ENCODE measurements at places on chromosomes 1 and 21.

- no peak for DNase-seq
These were observed at the start of gene RXFP4 for GRCh38 chr1:155940993-155941844. Gene RXFP4 (plus strand): TSS chr1:155941638. CDS start chr1:155941710, 72 bp downstream.

GRCh38 chr1:19639999-19640362, 4.1 kb upstream of the NBL1 start:
- no peak for DNase-seq

DNA sequence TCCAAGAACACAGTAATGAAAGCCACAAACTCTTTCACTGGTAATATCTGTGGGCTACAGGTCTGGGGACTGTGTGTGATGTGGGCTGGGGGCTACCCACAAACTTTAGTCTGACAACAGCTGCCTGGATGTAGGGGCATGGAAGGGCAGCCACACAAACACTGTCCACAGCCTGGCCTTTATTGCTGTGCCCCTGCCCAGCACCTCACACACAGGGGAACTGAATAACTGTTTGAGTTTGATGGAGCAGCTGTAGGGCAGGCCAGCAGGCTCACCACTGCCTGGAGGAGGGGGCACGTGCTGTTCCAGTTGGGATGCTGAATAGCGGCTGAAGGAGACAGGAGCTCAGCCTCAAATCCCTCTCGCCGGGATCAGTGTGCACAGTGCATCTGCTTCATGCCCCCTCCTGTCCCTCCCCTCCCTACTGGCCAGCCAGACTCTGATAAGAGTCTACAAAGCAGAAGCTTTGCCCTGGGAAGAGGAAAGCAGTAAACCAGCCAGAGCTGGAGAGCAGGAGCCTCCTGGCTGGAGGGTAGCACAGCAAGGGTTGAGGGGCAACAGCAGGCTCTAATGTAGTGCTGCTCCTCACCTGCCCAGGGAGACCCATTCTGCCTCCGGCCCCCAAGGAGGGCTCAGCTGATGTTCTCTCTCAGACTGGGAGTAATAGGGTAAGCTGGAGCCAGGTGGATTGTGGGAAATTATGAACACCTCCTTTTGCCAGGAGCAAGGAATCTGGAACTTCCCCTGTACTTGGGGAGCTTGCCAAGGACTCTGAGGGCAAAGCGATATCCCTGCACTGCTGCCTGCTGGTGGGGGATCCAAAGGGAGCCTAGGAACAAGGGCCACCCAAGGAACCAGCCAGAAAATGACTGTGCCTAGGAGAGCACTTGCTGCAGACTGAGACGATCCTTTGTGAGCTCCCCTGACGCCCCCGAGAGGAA, 70.2 kb upstream of the GOLT1A start:
- DNase-seq = no peak

DNA sequence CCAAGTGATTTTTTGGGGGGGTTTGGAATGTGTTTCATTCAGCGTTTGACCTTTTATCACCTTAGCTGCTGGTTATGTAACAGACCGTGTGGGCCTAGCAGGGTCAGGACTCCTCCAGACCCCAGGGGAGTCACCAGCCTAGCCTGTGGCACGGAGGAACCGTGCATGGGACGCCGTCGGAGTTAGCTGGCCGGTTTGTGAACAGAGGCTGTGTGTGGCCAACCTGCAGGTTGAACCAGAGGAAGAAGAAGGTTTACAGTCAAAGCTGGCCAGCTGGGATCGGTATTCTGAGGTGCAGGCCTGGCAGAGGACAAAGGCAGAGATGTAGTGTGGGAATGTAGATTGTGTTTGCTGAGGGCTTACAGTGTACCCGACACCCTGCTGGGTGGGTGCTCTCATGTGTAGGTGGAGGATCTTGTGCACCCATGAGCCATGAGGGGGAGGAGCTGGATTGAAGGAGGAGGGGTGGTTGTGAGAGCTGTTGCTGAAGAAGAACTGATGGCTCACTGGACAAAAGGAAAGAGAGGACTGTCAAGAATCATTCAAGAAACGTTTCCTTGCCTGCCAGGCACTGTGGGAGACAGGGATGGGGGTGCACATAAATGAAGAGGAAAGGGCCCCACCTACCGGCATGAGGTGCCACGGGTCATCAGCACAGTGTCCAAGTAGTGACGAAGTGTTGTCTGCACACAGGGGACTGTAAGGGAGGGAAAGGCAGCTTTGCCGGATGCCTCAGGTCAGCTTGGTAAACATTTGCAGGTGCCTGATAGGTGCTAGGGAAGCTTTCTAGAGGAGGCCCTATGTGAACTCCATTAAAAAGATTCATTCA, 40.0 kb upstream of the PWP2 start:
- DNase-seq = no peak

DNA sequence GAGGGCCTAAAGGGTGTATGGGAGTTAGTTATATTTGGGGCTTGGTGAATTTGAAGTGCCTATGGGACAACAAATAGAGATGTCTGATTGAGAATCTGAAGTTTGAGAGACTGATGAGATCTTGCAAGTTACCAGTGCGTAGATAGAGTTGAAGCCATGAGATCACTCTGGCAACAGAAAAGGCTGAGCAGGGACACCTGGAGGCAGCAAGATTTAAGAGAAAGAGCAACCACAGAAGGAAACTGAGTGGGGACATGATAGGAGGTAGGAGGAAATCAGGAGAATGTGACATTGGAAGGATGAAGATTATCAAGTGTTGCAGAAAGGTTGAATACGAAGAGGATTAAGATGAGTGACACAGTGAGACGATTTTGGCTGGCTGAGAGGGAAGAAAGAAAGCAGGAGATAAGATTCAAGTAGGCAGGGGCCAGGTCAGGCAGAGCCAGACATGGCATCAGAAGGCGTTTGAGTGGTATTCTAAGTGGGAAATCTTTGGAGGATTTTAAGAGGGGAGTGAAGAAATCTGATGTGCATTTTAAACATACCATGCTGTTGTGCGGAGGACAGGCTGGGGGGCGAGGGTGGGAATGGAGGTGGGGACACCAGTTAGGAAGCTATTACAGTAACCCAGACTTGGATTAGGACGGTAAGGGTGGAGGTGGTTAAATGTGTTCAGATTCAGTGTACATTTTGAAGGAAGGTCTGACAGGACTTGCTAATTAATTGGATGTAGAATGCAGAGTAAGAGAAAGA, 3.0 kb upstream of the MPL start:
- no peak for DNase-seq

DNA sequence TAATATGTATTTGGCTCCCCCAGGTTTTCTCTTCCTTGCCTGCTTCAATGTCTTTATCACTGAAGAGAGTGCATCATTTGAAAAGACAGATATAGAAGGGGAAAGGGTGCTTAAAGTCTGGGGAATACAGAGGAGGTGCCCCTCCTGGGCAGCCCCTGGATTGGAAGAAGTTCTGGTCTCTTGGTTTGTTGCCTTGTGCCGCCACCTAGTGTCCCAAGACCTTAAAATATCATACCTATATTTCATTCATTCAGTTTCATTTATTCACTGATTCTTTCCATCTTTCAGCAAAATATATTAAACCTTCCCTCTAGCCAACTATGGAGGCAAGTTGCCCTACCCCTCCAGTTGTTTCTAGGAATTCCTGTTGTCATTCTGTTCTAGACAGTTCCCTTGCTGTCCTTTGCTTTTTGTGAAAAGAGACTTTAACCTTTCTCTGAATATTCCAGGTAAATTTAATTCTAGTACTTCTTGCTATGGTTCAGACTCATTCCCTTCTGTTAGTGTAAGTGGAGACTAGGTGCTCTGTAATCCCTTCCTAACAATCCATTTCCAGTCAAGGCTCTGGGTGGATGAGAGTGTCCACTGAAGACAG, 56.1 kb downstream of the MEF2D start:
- no peak for DNase-seq

DNA sequence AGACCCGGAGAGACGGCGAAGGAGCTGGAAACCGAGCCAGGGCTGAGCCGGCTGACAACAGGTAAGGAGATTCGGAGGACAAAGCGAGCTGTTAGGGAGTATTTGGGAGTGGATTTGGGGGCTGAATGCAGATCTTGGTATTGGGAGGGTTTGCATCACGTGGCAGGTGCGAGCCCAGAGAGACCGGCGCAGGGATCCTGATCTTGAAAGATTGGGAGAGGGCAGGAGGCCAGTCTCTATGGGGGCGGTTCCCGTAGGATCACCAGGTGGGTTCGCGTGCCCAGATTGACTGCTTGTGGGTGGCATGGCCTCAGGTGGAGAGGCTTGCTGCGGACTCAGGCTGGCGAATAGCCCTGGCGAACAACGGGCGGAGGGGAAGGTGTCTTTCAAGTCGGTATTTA, 204 bp downstream of the CIART start:
- no peak for DNase-seq

DNA sequence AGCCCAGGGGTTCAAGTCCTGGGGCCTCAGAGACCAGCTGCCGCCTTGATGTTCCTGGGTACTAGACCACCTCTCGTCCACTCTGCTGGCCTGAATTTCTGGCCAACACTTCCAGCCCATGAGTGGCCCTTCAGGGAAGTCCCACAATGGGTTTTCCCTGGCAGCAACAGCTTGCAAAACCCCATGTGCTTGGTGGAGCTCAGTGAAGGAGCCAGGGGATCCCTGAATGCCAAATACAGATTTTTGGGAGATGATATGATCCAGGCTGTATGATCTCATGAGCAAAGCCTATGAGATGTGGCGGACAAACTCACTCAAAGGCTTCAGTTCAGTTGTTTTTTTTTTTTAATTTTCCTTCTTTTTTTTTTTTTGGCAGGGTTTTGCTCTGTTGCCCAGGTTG, 9.6 kb upstream of the RASSF5 start:
- peak; percentile 17 for DNase-seq

DNA sequence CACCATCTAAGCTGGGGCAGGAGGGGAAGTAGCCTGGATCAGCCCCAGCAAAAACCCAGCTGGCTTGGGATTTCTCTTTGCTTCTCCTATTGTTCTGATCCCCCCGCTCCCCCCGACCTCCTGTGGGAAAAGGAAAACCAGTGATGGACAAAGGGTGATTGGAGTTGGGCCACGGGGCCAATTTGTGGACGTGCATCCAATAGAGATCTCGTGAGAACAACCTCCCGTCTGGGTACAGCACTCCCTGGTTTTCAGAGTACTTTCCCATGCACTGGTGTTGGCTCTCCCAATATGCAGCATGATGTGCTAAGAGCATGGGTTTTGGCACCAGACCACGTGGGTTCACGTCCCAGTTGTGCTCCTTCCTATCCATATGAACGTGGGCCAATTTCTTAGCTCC, 9.0 kb downstream of the BLACAT1 start:
- DNase-seq = no peak

GRCh38 chr21:34519694-34520093, 7.7 kb upstream of the KCNE1 start:
- DNase-seq = no peak

DNA sequence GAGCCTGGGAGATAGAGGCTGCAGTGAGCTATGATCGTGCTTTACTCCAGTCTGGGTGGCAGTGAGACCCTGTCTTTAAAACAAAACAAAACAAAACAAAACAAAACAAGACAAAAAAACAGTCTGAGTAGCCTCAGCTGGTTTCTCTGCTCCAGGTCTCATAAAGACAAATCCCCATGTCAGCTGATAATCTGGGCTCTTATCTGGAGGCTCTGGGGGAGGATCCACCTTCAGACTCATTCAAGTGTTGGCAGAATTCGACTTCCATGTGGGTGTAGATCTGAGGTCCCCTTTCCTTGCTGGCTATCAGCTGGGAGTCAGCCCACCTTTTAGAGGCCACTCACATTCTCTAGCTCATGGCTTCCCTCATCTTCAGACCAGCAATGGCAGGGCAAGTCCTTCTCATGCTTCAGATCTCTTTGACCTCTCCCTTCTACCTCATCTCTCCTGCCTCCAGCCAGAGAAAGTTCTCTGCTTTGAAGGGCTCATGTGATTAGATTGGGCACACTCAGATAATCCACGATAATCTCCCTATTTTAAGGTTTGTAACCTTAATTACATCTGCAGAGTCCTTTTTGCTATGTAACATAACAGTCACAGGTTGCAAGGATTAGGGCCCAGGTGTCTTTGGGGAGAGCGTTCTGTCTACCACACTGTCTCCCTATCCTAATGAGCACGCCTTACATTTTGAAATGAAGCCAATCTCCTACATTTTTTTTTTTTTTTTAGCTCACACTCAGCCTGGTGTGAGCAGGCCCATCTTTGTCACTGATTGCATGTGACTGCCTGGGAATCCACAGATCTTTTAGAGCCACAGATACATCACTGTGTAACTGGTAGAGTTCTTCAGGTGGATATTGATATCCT, 7.5 kb upstream of the PYCR2 start:
- no peak for DNase-seq

- no peak for DNase-seq
These were observed 31.6 kb upstream of the ACOT11 start for GRCh38 chr1:54516249-54516920.

DNA sequence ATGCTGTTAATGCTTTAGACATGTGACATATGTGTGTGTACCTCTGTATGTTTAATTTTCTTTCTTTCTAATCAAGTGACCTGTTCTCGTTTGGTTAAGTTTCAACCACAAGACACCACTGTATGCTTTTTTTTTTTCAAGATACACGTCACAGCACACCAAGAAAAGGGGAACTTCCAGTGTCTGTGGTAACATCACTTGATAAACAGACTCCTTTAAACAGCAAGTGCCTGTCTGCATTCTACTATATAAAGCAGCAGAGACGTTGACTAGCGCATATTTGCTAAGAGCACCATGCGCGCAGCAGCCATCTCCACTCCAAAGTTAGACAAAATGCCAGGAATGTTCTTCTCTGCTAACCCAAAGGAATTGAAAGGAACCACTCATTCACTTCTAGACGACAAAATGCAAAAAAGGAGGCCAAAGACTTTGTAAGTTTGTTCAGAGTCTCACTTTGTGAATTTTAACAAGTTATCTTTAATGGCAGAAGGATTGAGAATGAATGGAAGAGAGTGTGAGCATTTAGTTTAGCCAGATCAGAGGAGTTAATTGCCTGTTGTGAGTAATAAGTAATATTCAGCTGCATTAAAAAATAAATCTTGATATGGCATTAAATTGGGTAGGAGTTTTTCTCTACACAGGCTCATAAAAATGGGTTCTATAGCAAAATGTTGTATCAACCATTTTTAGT, at the start of gene RGS1:
Gene RGS1, plus strand, starts transcription at position 275 of the 691 bp plus-strand sequence. Its CDS starts 20 bp downstream, at position 295.
- no peak for DNase-seq

- DNase-seq = peak; percentile 82
These were observed at the start of gene RHOU for GRCh38 chr1:228734881-228735801. Gene RHOU (plus strand): TSS chr1:228735479. CDS start chr1:228735743, 264 bp downstream.

DNA sequence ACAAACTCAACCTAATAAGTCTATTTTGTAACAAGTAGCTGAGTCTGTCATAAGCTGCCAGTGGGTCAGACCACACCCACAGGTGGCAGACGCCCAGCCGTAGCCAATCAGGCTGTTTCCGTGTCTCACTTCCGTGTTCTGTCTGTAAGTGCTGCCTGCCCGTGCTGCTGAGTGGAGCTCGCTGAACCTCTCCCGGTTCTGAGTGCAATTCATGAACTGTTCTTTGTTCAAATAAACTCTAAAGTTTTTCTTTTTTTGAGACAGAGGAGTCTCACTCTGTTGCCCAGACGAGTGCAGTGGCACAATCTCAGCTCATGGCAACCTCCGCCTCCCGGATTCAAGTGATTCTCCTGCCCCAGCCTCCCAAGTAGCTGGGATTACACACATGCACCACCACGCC, 25.1 kb downstream of the POFUT2 start:
- no peak for DNase-seq

- no peak for DNase-seq
These were observed 2.3 kb downstream of the PCSK9 start for GRCh38 chr1:55041613-55042012.
